ENCODE measurements at places on chromosomes 5 and 9.

GRCh38 chr9:110932863-110933262 lies 105.4 kb downstream of the LPAR1 start:
- no peak for DNase-seq

- no peak for DNase-seq
Measured at GRCh38 chr5:110269478-110270142, 456.9 kb downstream of the TMEM232 start.

GRCh38 chr5:125499636-125500332 lies 753.3 kb upstream of the ZNF608 start:
- DNase-seq: no peak

- no peak for DNase-seq
Measured at GRCh38 chr9:95629585-95629984, 112.8 kb upstream of the PTCH1 start.

DNA sequence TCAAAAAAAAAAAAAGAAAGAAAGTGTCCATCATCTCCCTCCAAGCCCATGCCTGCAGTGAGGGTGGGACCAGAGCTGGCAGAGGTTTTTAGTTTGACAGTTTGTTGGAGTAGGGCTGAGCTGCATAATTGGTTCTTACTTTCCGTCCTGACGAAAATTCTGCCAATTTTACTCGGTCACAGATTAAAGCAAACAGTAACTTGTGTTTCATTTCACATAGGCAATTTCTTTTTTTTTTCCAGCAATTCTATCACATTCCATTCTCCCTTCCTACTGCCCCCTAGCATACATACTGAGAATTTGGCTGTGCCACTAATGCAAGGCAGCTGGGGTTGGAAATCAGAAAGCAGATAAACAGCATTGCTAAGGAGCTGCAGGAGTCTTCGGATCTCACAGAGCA lies 132.4 kb downstream of the FRMD3 start:
- DNase-seq: no peak

DNA sequence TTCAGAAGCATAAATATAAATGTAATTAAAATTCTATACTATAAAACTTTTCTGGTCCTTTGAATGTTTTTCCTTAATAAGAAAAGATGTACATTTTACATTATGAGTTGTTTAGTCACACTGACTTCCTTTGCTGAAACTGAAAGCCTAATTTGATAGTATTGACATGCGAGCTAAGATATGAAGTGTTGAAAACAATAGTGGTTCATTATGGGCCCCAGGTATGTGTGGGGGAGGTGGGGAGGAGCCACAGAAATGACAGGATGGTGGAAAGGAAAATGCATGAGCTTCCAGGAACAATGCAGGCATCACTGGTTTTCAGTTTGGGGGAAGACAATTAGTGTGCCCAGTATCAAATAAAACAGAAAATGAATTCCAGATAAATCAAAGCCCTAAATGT lies 35.4 kb upstream of the RLN1 start:
- no peak for DNase-seq

GRCh38 chr9:19161257-19162025 lies 34.1 kb upstream of the PLIN2 start:
- DNase-seq: peak; percentile 85

DNA sequence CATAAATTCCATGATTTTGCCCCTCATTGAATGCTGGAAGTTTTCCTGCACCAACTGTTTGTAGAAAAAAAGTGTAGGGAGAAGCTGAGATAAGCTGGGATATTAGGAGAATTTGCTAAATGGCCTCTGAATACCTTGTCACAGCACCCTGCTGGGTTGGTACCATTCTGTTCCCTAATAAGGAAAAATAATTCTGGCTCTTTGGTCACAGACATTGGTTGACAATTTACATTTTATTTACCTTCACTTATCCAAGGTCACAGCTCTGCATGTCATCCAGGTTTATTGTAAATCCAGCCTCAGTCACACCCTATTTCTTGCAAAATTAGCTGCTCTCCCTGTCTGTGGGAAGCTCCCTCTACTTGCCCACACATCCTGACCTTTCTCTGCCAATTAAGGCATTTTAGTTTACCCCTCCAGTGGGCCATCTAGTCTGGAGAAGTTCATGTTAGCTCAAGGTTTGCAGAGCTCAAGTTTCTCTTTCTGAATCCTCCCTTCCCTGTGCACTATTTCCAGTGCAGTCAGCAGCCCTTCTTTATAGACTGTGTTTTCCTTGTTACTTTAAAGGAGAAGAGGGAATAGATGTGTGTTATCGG lies 115.4 kb upstream of the NTRK2 start:
- no peak for DNase-seq

- no peak for DNase-seq
Measured at GRCh38 chr9:120636194-120636957, 56.4 kb upstream of the CDK5RAP2 start.

DNA sequence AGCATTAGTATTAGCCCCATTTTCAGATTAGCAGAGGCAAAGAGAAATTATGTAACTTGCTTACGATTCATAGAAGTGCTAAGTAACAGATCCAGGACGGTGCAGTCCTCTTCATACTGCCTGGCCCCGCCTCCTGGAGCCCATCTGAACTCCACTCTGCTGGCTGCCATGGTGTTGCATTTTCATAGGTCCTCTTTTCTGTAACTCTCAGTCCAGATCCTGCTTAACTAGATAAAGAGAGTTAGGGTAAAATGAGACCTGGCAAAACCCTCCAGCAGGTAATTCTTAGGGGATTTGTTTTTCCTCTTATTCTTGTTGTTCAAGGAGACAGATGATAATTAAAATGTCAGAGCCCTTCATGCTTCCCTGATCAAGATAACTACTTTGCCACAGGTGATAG lies 135.1 kb upstream of the EFNA5 start:
- DNase-seq: no peak

GRCh38 chr9:91035825-91036208 lies 234.2 kb downstream of the SYK start:
- DNase-seq: no peak

DNA sequence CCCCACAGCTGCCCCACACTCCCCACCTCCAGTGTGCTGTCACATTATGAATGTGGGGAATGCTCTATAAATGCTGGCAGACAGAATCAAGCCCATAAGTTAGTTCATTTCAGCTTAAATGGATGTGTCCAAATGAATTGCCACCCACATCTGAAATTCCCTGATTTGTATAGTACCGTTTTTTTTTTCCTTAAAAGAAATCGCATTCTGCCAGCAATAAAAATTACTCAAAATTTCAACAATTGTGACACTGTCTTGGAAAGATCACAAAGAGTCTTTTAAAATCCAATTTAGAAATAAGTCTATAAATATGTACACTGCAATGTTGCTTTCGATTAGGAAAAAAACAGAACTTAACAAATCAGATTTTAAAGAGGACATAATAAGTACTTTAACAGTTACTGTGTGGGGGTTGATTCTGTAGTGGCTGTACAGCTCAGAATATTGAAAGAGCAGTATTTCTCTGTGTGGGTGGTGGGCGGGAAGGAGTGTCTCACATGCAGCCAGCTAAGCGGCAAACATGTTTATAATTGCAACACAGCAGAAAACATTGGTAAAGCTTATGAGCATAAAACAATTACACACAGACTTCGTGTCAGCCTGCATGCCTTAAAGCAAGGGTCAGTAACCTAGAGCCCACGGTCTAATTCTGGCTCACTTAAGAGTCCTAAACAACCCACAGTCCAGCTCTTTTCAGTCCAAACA lies 24.9 kb upstream of the CSNK1G3 start:
- no peak for DNase-seq

- peak; percentile 55 for DNase-seq
Measured at GRCh38 chr5:60492958-60493357, 207.0 kb downstream of the DEPDC1B start.

GRCh38 chr9:9469271-9469670 lies 1143.5 kb downstream of the PTPRD start:
- DNase-seq: no peak

- DNase-seq: peak; percentile 40
Measured at GRCh38 chr5:168295574-168296201, 4.2 kb downstream of the WWC1 start.

GRCh38 chr5:132455614-132456115 lies 34.9 kb downstream of the IRF1 start:
- no peak for DNase-seq

DNA sequence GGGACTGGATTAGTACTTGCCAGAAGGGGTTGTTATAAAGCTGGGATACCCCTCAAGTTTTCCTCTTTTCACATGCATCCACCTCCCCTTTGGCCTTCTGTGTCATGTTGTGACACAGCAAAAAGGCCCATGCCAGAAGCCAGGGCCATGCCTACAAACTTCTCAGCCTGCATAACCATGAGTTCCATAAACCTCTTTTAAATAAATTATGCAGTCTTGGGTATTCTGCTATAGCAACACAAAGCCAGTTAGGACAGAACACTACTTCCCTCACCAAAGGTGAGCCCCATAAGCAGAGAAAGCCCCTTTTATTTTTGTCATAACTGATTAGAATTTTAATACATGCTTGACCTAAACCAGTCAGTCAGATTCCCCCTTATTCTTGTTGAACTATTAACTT lies 801.3 kb downstream of the DNAH5 start:
- DNase-seq: no peak

DNA sequence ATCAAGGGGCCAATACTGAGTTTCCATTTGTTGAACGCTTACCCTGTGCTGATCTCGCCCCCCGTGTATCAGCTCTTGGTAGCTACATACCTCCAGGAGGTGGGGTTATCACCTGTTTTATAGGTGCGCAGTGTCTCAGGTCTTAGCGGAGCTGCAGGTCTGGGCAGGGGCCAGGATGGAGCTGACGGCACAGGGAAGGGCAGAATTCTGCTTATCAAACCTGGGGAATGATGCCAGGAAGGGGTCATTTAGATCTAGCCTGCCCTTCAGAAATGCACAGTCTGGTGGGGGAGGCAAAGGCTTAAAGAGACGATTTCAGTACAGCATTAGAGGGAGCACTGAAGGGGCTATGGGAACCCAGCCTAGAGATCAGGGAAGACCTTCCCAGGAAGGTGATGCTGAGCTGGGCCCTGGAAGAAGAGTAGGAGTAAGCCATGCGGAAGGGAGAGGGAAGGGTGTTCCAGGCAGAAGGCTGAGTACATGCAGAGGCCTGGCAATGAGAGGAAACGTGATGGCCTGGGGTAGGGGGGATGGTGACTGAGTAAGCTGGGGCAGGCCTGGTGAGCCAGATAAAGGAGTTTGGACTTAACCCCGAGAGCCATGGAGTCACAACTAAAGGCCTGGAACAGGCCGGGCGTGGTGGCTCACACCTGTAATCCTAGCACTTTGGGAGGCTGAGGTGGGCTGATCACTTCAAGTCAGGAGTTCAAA lies 31.5 kb downstream of the OLFML2A start:
- DNase-seq: no peak

GRCh38 chr5:109714592-109714991 lies 24.9 kb downstream of the MAN2A1 start:
- DNase-seq: no peak

- DNase-seq: no peak
Measured at GRCh38 chr9:78997296-78997695, 574.5 kb upstream of the TLE4 start.

GRCh38 chr9:97072285-97072776 lies 33.4 kb upstream of the CTSV start:
- no peak for DNase-seq

Measured in stromal cell of bone marrow (primary cell).